Stimulated activated CD8-positive, alpha-beta memory T cell treated with anti-CD3 and anti-CD28 coated beads, Interleukin-4, amount 100 ng/mL, for 1 hour (primary cell): ENCODE measurements at places on chromosomes 16 and 17.

DNA sequence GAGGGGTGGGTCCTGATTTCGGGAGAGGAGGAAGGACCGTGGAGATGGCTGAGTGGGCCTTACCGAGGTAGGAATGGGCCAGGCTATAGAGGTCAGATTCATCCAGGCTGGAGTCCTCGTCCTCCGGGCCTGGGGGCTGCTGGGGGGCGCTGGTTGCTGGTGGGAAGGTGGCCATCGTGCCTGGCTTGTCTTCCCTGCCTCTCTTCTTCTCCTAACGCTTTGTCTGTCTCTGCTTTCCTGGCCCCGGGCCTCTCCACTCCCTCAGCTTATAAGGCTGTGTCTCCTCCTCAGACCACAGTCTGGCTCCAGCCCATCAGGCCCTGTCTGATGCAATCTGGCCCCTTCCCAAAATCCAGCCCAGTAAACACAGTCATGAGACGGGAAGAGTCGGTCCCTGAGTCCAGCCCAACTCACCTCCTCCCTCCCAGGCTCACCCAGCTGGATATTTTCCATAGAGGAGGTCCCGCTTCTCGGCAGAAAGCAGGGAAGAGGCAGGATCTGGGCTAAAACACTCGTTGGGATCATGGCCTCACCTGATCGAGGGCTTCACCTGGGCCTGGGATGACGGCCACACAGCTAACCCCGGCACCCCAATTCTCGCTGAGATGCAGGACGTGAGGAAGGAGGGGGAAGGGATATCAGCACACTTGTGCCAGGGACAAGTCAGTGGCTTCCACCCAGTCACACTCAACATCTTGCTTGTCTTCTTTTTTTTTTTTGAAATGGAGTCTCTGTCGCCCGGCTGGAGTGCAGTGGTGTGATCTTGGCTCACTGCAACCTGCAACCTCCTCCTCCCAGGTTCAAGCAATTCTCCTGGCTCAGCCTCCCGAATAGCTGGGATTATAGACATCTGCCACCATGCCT is at the start of gene NUPR1:
TSS of gene NUPR1 (minus strand) at position 242 of the 864 bp plus-strand sequence. CDS start at position 175, 67 bp downstream.
- DNase-seq, result no peak

DNA sequence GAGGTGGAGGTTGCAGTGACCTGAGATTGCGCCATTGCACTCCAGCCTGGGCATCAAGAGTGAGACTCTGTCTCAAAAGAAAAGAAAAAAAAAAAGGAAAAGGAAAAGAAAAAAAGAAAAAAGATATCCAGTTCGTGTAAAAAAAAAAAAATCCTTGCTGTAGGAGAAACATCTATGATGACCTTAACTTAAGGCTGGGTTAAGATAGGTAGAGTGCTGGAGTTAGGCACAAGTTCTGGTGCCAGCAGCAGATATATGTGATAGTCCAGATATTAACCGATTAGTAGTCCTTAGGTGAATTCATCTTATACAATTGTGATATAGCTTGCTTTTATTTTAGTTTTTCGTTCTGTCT is 17.2 kb downstream of the PSMD11 start:
- no peak for DNase-seq

GRCh38 chr16:76428858-76429257 is 151.7 kb downstream of the CNTNAP4 start:
- DNase-seq, result no peak

DNA sequence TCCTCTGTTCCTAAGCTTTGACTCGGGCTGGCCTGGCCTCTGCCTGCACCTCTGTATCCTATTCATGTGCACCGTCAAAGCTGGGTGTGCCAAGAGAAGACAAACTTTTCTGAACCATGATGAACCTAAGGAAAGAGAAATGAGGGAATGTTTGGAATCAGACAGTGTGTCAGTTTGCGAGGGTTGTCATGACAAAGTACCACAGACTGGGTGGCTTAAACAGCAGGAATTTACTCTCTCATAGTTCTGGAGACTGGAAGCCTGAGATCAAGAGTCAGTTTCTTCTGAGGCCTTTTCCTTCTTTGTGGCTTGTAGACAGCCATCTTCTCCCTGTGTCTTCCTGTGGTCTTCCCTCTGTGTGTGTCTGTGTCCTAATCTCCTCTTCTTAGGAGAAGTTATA is 129.0 kb downstream of the KATNIP start:
- no peak for DNase-seq

GRCh38 chr17:17679748-17680147 is 1.5 kb upstream of the RAI1 start:
- DNase-seq, result no peak

DNA sequence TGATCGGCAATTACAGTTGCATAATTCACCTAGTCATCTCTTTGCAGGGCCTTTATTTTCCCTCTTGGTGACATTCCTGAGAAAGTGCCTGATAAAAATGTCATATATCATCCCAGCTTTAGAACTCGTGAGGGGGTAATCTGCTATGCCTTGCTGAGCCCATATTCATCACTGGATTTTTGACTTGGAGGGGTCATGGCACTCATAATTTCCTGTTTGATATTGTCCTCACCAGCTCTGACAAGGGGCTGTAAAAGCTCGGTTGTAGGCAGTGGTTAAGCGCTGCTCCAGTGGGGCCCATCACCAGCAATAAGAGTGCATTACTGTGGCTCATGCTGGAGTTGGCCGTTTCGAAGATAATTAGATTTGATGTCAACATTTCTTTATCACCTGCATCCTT is 227.3 kb downstream of the IRX3 start:
- no peak for DNase-seq

GRCh38 chr16:20137194-20137593 is 63.5 kb upstream of the GPR139 start:
- no peak for DNase-seq

GRCh38 chr16:67400901-67401300 is 7.6 kb upstream of the TPPP3 start:
- DNase-seq, result no peak

- DNase-seq, result no peak
Measured at GRCh38 chr17:80613732-80614071, 69.1 kb downstream of the RPTOR start.

GRCh38 chr17:62718429-62718828 is 89.7 kb downstream of the MARCHF10 start:
- no peak for DNase-seq

GRCh38 chr17:63689479-63689878 is 10.4 kb downstream of the LIMD2 start:
- no peak for DNase-seq

DNA sequence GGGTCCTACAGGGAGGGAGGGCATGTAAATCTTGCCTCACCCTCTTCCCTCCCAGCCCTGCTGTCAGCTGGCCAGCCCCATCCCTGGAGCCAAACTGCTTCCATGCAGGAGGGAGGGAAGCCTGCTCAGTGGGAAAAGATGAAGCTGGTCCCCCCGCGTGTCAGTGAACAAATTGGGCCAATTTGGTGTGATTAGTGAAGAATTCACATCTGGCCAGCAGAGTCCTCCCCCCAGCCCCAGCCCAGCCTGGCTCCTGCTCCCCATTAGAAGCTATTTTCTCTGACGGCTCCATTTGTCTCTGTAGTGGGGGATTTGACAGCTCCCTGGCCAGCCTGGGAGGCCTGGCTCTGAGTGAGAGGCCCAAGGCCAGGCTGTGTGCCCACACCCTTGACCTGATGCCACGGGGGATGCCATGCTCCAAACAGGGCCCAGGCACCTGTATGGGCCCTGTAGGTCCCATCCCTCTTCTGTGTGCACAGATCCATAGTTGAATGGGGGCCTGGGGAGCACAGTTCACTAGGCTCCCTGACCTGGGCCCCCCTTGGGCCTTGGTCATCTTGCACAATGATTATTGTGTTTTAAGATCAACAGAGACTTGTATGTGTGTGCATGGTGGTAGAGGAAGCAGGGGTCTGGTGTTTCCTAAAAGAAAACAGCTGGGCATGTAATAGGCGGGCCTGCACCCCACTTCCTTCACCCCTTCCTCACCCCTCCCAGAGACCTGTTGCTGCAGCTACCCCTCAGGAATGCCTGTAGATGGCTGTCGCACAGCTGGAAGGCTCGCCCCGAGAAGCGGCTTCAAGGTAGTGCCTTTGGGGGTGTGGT is 50.7 kb upstream of the TAC4 start:
- DNase-seq, result no peak

DNA sequence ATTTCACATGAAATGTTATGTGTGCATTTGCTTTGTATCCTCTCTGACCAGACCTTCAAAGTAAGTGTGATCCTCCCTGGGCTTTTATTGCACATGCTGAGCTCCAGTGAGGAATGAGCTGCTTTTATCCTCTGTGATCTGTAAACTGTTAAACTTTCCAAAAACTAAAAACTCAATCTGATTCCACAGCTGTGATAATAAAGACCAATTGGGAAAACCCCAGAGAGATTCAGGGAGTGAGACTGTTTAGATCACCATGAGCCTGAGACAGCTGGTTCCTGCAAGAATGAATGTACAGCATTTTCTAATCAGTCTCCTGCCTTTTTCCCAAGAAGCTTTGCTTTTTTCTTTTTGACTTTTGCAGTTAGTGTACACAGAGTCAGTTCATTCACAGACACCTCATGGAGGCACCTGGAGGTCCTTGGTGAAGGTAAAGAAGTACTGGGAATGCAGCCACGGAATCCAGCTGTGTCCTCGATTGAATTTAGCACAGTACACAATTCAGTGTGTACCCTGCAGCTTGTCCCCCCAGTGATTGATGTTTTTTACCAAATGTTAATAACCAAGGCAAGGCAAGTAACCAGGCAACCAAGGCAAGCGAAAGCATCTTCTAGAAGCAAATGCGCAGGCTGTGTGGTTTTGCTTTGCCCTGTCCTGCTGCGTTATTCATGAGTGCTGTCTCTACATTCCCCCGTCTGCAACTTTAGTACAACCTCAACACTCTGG is 182.6 kb downstream of the LGALS9B start:
- DNase-seq, result no peak

- DNase-seq, result no peak
Measured at GRCh38 chr17:79948406-79948944, 87.2 kb downstream of the TBC1D16 start.

DNA sequence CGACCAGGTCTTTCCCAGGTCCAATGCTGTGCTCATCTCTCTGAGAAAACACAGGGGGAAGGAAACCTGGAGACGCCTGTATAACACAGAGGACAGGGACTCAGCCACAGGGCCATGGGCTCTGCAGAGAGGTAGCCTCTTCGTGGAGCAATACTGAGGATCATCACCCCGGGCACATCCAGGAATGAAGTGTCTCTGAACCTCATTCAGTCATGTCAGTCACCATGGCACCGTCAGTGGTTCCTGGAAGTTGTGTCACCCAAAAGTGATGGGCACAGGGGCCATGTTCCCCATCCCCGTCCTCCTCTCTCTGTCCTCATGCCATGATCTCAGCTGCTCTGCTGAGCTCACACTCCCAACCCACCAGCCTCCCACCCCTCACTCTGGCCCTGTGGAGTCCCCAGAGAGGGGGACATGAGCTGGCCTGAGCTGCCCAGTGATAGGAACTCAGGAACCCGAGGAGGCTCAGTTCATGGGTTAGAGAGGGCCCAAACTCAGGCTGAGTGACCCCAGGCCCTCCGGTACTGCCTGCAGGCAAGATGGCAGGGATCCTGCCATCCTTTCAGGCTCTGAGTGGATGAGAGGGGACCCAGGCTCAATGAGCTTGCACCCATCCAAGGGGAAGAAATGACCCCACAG is 53.4 kb downstream of the PITPNM3 start:
- no peak for DNase-seq

DNA sequence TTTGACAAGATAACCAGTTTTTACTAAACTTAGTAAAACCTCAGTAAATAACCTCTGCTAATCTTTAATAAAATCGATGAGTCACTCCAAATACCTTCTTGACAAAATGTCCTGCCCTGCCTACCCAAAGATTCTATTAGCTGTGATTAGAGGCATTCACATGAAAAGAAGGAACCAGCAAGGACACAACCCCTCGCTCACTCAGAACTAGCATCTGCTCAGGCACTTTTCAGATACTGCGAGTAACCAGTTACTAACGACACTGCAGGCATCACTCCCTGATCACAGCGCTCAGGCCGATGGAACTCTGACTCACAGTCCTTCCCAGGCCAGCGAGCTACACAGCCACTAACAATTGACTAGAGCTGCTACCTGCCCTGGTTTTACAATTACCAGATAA is 24.3 kb downstream of the PELP1 start:
- DNase-seq, result no peak
